ENCODE measurements at places on chromosomes 1 and 21.
A peak's percentile ranks its signal among the peaks of the same experiment; 100 is the strongest.

- DNase-seq: no peak
These were observed 620.1 kb upstream of the ADAMTS5 start for GRCh38 chr21:27586986-27587385.

- DNase-seq: no peak
These were observed 12.1 kb upstream of the LRP8 start for GRCh38 chr1:53339736-53340635.

DNA sequence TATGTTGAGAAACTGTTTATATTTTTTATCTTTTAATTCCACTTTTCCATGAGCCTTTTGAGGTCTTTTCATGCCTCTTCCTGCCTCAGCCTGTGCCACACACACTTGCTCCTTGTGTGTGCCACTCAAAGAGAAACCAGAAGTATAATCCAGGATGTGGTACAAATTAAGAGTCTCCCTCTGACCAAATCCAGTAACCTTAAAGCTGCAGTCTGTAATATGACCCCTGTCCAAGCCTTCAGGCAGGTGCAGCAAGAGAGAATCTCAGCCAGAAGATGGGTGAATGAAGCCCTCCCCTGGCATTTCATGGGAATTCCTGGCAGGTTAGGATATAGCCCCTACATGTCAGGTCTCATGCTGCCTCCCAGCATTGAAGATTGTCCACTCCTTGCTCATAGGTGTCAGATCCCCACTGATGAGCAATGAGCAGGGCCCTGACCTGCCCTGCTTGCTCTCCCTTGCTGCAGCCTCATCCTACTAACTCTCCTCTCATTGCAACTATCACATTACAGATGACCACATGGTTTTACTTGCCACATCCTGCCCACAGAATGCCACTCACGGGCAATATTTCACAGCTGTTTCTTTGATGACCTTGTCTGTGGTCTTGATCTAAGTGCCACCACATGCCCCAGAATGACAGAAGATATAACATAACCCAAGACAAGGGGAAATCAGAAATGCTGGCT lies 169.3 kb downstream of the SEC16B start:
- no peak for DNase-seq

GRCh38 chr1:231172411-231172810 lies 10.6 kb downstream of the TRIM67 start:
- no peak for DNase-seq

GRCh38 chr1:25917996-25918395 lies 11.8 kb upstream of the STMN1 start:
- DNase-seq: no peak

DNA sequence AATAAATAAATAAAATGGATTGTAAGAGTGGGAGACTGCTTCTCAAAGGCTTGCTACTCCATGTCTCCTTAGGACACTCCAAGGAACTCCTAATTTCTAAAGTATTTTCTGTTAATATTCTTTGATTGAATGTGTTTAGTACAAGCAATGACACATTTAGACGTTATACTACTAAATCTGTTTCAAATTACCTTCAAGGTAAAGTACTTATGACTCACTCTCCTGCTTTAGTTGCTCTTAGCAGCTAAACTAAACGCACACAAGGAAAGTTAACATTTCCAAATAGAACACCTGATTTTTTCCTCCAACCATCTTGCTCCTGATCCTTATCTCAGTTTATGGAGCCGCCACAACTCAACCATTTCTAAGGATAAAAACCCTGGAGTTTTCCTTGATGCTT lies 969.8 kb upstream of the ADGRL4 start:
- no peak for DNase-seq

GRCh38 chr21:27021801-27022200 lies 54.9 kb upstream of the ADAMTS5 start:
- DNase-seq: no peak

DNA sequence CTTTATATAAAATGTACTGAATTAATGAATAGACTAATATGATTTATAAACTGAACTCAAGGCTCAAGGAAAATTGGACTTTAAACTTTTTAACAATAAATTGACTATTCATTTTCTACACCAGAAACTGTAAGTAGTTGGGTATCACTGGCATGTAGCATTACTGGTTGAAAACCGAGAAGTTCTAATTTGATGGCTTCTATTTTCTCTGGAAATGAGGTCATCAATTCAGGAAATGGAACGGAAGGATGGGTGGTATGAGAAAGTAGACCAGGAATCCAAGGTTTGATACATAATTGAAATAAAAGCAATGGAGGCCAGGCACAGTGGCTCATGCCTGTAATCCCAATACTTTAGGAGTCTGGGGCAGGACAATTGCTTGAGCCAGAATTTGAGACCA lies 50.4 kb downstream of the RERE start:
- DNase-seq: no peak

DNA sequence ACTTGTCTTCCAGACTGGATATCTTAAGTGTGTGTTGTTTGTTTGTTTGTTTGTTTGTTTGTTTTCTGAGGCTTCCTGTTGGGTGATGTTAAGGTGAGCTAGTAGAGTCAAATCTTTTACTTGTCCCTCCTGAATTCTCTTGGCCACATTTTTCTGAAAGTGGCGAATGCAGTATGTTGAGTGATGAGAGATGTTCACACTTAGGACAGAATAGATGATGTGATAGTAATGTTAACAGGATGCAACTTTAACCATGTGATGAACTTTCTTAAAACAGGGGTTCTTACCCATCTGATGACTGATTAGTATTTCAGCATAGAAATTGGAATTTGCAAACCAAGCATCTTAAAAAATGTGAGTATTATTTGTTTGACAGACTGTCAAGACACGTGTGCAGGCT lies 40.2 kb downstream of the LMO4 start:
- DNase-seq: no peak

GRCh38 chr1:167820684-167821355 lies 93.1 kb downstream of the ADCY10 start:
- no peak for DNase-seq

DNA sequence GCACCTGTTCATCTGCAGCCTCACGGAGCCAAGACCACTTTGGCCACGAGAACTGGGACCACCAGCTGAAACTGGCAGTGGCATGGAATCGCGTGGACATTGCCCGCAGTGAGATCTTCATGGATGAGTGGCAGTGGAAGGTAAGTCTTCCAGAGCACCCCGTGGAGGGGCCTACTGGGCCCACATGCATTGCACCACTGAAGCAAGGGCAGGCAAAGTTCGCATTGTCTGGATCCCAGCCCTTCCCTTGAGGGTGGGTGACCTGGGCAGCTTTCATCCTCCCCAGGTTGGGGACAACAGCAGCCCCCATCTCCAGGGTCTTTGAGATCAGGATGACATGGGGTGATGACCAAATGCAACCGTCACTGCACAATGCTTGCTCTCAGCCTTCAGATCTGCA lies 37.5 kb downstream of the TRPM2 start:
- DNase-seq: no peak

DNA sequence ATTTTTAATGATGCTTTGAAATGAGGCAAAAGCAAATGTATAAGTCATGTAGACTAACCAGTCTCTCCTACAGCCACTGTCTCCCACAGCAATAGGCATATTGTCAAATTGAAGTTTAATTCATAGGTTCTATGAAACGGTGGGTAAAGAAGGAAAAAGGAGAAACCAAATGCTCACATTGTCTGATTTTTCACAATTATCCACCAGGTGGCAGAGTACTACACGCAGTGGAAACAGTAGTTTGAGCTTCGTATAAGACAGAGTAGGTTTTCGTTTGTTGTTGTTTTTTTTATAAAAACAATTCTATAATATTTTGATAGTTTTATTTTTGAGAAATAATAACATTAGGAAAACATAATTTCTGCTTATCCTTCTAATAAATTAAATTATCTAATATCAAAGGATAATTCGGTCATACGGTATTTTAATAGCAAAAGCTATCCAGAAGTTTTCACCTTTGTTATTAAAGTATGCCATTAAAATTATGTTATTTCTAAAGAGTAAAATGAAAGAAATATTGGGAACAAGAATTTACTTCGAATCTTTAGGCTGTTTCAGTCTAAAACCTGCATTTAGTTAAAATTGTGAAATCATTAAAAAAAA lies 39.1 kb downstream of the TYW3 start:
- no peak for DNase-seq

DNA sequence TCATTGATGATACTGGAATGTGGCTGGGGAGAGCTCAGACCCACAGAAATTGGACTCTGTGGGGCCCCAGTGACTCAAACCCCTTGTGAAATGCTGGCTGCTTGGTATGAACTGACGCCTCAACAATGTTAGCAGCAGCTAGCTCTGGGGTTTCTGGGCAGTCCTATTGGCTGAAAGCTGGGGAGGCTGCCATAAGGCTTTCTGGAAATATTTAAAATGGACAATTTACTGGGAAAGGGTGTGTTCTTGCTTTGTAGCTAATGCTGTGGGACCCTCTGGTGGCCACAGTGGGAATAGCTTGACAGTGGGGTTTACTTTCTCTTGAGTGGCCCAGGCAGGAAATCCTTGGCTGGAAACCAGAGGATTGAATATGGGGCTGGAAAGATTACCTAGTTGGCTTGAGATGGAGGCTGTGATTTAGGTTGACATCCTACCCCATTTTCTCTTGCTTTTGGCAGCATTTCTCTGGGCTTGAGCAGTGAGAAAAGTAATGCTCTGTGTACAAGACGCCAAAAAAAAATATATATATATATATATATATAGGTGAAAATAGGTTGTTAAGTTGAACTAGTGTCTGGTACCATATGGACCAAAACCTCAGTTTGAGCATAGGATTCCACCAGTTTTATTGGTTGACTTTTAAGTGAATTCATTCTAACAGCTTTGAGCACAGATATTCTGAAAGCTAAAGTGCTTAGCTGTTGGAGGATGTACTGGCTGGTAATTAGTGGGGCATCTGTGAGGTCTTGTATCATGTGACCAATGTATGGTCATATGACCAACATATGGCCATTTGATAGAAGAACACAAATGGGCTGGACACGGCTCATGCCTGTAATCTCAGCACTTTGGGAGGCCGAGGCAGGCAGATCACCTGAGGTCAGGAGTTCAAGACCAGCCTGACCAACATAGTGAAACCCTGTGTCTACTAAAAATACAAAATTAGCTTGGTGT lies 8.2 kb upstream of the S100A10 start:
- DNase-seq: peak; percentile 60

DNA sequence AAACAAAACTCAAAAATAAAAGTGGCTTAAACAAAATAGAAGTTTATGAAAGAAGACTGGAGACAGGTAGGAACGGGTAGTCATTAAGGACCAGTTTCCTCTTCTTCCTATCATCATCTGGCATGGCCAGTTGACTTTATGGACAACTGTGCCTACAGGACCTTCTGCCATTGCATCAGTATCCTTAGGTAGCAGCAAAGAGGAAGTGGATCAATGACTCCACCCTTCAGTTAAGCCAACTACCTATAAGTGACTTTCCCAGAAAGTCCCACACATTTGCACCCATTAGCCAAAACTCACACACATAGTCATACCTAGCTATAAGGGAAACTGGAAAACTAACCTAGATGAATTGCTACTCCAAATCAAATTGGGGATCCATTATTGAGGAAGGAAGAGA lies 51.7 kb downstream of the RASAL2 start:
- DNase-seq: no peak

- DNase-seq: no peak
These were observed 94.8 kb downstream of the DISC1 start for GRCh38 chr1:231721436-231721835.

GRCh38 chr1:180116964-180117763 lies 37.5 kb upstream of the QSOX1 start:
- peak; percentile 29 for DNase-seq

GRCh38 chr1:205410581-205411298 lies 11.1 kb downstream of the LEMD1 start:
- DNase-seq: no peak

GRCh38 chr1:47262787-47263413 lies 30.9 kb upstream of the TAL1 start:
- peak; percentile 45 for DNase-seq

- DNase-seq: no peak
These were observed 61.3 kb downstream of the SLC66A1 start for GRCh38 chr1:19373211-19374082.

DNA sequence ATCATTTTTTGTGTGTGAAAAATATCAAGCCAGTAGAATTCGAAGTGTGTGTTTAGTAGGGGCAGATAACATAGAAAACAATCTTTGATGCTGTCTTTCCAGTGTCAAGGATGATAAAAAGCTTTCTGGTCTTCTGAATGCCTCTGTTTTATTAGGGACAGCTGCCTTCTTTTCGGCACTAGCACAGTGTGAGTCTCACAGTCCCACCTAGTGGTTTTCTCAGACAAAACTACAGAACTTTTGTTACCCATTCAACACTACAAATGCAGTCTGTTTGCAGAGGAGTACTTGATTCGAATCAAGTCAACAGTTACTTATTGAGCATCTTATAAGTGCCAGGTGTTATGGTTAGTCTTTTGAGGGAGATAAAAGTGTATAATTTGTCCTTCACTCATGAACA lies 30.6 kb upstream of the MCOLN3 start:
- peak; percentile 29 for DNase-seq

DNA sequence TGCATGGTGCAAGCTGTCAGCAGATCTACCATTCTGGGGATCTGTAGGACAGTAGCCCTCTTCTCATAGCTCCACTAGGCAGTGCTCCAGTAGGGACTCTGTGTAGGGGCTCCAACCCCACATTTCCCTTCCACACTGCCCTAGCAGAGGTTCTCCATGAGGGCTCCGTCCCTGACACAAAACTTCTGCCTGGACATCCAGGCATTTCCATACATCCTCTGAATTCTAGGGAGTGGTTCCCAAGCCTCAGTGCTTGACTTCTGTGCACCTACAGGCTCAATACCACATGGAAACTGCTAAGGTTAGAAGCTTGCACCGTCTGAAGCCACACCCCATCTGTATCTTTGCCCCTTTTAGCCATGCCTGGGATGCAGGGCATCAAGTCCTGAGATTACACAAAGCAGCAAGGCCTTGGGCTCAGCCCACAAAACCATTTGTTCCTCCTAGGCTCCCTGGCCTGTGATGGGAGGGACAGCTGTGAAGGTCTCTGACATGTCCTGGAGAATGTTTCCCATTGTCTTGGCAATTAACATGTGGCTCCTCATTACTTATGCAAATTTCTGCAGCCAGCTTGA lies 117.0 kb upstream of the NFIA start:
- DNase-seq: no peak

DNA sequence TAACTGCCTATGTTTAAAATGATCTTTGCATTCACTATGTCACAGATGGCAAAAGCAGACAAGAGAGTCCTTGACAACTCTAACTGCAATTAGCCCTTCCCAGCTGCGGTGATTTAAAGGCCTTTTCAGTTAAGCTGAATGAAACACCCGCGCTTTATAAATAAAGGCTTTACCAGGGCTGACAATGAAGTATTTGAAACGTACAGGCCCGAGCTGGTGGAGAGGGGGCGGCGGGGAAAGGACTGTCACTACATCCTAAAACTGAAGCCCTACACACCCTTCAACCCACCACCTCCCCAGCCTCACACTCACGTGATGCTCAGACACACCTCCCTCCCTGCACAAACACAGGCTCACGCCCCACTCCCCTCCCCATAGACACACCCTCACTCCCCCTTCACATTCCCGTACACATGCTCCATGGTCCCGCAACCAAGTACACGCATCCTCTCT lies 45.5 kb downstream of the GRIK3 start:
- no peak for DNase-seq

- no peak for DNase-seq
These were observed 41.5 kb upstream of the SRSF10 start for GRCh38 chr1:24021403-24022266.
